ENCODE measurements at places on chromosomes 2 and 18. TPM values are rescaled to one million over a fixed set of nuclear protein-coding genes. Genes with fewer than 3 reads are reported as not detected.

Gene AOX1
- polyA plus RNA-seq: 6.9 TPM

Gene SCN1A
- polyA plus RNA-seq: not detected

Gene RAB27B
- polyA plus RNA-seq: 1.1 TPM

DNA sequence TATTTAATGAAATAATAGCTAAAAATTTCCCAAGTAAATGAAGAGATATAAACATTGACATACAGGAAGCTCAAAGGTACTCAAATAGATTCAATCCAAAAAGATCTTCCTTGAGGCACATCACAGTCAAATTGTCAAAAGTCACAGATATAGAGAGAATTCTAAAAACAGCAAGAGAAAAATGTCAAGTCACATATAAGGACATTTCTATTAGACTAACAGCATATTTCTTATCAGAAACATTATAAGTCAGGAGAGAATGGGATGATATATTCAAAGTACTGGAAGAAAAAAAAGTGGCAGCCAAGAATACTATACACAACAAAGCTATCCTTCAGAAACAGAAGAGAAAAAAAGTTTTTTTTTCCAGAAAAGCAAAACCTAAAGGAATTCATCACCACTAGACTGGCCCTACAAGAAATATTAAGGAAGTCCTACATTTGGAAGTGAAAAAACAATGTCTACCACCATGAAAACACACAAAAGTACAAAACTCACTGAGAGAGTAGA, 21.1 kb upstream of the FABP1 start:
- no peak overlapping the region for H3K4me3 ChIP-seq
- H3K4me1 ChIP-seq: no peaks in the 10 kb centered on the region
- no peak for DNase-seq
- H3K36me3 ChIP-seq: no peaks in the 10 kb centered on the region
- H3K27ac ChIP-seq: no peak overlapping the region

DNA sequence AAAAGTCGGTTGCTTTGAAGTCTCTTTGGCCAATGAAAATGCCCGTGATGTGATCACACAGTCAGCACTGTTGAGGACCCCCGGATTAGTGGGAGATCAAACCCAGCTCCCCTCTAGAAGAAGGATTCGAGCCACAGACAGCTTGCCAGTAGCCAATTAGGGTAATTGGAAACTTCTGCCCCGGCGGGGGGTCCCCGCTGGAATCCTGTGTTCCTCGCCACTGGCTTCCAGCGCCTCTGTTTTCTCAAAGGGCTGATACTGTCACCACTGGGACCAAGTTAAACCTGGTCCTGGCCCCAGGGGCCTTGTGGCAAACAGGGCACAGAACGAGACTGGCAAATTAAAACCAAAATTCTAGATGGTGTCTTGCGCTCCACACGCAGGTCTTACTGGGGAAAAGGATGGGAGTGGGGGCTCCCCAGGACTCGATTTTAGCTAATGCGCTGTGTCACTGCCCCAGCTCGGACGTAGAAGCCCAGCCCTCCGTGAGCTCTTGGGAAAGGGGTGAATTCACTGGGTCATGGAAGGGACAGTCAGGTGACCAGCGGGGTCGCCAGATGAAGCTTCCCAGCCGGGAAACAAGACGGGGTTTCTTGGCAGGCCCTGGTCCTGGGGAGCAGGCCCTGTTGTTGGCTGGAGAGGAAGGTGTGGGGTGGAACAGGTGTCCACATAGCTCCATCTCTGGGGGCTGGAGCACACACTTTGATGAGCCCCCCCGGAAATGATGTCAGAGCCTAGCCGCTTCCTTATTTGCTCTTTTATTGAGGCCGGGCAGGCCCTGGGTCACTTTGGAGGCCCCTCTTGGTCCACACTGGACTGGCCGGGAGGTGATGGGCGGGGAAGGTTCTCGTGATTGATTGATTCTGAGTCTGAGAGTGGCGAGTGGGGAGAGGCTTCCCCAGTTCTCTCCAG, 90.2 kb downstream of the SMAD7 start:
- H3K27ac ChIP-seq: no peak overlapping the region
- no peaks in the 10 kb centered on the region for H3K27me3 ChIP-seq
- H3K36me3 ChIP-seq: no peaks in the 10 kb centered on the region
- DNase-seq: peak; percentile 63

DNA sequence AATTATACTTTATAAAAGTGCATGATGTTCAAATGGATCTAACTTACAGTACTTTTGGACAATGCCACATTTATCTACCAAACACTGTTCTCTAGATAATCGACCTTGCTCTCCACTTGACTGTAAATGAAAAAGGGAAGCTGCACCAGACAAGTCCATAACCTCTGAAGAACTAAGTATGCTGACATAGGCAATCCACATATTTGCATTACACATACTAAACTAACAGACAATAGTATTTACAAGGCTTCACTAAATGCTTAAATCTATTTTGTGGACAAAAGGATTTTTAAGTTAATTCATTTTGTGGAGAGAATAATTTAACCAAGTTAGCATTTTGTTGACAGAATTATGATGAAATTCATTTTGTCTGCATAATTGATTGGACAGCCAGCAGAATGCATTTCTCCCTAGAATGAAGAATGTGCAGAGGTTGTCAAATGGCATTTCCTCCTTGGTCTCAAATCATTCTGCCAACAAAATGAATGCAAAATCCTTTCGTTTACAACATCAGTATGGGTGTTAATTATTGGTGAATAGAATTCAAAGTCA, 520.9 kb downstream of the CPS1 start:
- no peaks in the 10 kb centered on the region for H3K4me1 ChIP-seq
- no peak overlapping the region for H3K27ac ChIP-seq
- no peaks in the 10 kb centered on the region for H3K36me3 ChIP-seq

- no peaks in the 10 kb centered on the region for H3K27me3 ChIP-seq
- H3K36me3 ChIP-seq: no peaks in the 10 kb centered on the region
- no peak overlapping the region for H3K4me3 ChIP-seq
- H3K4me1 ChIP-seq: no peaks in the 10 kb centered on the region
Measured at GRCh38 chr2:238743243-238744065, 104.4 kb upstream of the TWIST2 start.

GRCh38 chr18:24964216-24964615, 387.8 kb downstream of the ZNF521 start:
- no peaks in the 10 kb centered on the region for H3K27me3 ChIP-seq
- no peak for DNase-seq
- no peaks in the 10 kb centered on the region for H3K36me3 ChIP-seq
- H3K27ac ChIP-seq: no peak overlapping the region
- H3K4me1 ChIP-seq: no peaks in the 10 kb centered on the region
- H3K4me3 ChIP-seq: no peak overlapping the region

DNA sequence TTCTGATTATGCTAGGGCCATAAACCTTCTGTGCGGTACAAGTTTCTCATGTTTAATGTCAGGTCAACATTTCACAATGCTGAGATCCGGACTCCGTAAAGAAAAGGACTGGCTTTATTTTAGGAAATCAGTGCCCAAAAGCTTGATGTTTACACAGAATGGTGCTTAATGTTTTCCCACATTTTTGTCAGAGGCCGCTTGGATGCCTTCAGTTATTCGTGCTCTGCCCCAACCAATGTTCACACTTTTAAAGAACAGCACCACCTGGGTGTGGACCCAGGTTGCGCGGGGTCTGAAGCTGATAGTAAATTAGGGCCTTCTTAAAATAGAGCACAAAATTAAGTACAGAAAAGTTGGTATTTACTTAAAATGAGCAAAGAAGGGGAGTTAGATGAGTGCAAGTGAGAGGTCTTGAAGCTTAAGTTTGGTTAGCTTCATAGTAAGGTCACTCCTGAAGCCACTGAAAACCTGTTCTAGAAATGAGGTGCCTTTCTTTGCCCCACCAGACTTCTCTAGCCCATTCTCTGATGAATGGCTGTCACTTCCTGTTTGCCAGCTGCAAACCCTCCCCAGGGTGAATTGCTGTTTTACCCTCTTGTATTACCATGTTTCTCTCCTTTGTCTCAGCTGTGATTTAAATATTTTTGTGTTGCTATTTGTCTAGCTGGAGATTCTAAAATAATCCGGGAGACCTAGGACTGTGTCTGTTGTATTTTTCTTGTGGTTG, 20.5 kb downstream of the SLC3A1 start:
- peaks cover 6% of the 10 kb centered on the region for H3K4me1 ChIP-seq
- DNase-seq: no peak
- no peak overlapping the region for H3K27ac ChIP-seq
- no peaks in the 10 kb centered on the region for H3K27me3 ChIP-seq
- no peak overlapping the region for H3K4me3 ChIP-seq

DNA sequence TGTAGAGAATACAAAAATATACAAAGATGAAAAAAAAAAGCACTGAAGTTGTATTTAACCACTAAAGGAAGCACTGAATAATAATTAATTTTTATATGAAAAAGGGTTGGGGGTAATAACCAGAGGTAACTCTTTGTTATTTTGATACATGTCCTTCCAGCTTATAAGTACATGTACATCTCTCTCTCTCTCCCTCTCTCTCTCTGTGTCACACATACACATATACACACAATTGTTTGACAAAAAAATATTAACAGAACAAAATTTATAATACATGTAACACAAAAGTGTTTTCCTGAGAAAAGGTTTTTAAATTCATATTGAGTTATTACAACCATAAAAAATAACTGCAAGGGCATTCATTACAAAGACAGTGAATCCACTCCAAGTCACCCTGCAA, 4.6 kb downstream of the WIPF1 start:
- H3K4me3 ChIP-seq: no peak overlapping the region
- no peak for DNase-seq
- H3K36me3 ChIP-seq: no peaks in the 10 kb centered on the region
- no peaks in the 10 kb centered on the region for H3K27me3 ChIP-seq

DNA sequence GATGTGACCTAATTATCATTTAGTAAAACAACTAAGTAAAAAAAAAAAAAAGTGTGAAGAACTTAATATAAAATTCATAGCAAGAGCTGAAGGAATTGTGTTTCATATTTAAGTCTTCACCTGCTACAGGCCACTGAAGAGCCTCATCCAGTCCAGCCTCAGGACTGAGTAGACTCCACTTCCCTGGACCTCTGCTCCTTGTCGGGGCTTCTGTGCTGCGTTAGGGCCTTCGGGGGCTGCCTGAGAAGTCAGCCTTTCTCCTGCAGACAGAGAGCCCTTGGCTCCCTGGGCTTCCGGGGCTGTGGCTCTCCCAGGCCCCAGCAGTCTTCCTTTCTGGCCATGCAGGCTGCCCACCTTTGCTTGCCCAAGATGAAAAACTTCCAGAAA, 95.5 kb downstream of the MTCL1 start:
- no peak for DNase-seq
- H3K27ac ChIP-seq: no peak overlapping the region
- H3K4me3 ChIP-seq: no peak overlapping the region
- no peaks in the 10 kb centered on the region for H3K27me3 ChIP-seq

GRCh38 chr18:46400449-46400848, 256.6 kb downstream of the LOXHD1 start:
- H3K4me3 ChIP-seq: no peak overlapping the region
- no peak for DNase-seq
- no peaks in the 10 kb centered on the region for H3K27me3 ChIP-seq

DNA sequence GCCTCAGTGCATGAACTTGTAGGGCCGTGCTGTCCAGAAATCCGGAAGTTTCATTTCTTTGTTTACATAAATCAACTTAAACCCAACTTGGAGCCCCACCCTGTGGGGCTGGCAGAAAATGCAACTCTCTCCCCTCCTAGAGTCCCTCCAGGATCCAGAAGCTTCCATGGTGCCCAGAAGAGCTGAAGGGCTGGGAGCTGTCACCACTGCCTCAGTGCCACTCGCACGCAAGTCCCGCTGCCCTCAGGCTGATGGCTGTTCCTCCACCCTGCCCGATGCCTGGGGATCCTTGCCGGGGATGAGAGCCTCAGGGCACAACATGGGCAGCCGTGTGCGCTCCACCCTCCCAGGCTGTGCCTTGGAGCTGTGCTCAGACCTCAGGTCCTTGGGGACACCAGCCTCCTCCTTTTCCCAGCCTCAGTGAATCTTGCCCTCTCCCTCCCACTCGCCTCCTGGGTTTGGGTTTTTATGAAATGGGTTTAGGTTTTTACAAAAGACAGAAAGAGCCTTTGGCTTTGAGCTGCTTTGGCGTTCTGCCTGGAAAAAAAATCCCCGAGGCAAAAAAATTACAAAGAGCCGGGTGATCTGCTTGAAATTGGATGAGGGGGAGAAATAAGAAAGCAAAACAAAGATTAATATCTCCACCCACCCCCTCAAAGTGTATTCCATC, 155.2 kb downstream of the TWIST2 start:
- H3K27ac ChIP-seq: no peak overlapping the region
- H3K4me1 ChIP-seq: no peaks in the 10 kb centered on the region
- H3K27me3 ChIP-seq: no peaks in the 10 kb centered on the region

DNA sequence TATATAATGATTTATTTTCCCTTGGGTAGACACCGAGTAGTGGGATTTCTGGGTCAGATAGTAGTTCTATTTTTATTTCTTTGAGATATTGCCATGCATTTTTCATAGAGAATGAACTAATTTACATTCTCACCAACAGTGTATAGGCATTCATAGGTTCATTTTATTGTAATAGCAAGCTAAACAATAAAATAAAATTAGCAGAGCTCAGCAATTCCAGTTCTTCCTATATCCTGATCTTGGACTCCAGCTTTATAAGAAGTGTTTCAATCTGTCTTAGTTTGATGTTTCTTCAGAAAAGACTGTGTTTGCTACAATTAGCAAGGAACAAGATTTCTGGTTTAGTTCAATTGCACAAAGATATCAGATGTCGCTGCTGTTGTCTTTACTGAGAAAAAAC, 1024.4 kb upstream of the LRRTM1 start:
- no peak for DNase-seq
- no peaks in the 10 kb centered on the region for H3K4me1 ChIP-seq
- H3K36me3 ChIP-seq: no peaks in the 10 kb centered on the region
- no peaks in the 10 kb centered on the region for H3K27me3 ChIP-seq

DNA sequence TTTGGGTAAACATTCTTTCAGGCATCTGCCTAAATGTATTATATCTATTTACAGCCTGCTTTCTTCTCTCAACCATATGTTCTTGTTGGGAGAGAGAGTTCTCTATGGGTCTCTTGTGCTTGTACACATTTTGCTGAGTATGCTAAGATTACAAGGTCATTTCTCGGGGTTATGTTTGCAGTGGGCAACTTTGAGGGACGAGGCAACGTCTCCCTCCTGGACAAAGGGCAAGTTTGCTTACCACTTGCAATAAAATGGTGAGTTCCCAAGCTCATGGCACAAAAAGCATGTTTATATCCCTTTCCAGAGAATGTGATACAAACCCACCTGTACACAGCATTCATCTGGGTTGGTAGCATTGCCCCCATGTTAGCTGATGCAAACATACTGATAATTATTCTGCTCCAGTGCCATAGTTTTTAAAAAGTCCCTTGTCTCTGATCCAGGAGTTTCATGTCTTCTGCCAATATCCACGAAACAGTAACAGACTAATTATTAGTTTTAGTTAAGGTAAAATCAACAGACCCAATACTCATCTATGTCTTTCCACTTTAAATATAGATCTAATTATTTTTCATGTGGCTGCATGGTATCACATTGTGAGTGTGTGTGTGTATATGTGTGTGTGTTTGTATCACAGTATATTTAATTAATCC, 84.2 kb upstream of the MAPK4 start:
- no peaks in the 10 kb centered on the region for H3K27me3 ChIP-seq
- no peaks in the 10 kb centered on the region for H3K4me1 ChIP-seq
- no peaks in the 10 kb centered on the region for H3K36me3 ChIP-seq

DNA sequence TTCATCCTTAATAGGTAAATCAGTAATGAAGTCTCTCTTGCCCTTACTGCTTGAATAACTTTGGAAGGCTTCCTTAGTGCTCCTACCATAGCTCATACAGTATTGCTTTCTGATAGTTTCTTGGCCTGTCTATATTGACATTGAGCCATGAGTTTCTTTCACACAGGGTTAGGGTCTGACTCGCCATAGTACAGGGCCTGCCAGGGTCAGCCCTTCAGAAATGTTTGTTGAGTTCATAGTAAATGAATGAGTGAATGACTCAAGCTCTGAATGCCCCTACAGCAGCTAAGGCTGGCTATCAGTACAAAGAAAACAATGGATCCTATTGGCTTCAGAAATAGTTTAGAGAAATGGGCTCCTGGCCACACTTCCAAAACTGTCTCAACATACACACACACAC, 65.0 kb upstream of the LRATD1 start:
- no peak for DNase-seq
- no peaks in the 10 kb centered on the region for H3K4me1 ChIP-seq
- H3K36me3 ChIP-seq: no peaks in the 10 kb centered on the region
- H3K27ac ChIP-seq: no peak overlapping the region

Measured in aorta (tissue), 5 donors.